ENCODE measurements at places on chromosomes 7 and 10.

DNA sequence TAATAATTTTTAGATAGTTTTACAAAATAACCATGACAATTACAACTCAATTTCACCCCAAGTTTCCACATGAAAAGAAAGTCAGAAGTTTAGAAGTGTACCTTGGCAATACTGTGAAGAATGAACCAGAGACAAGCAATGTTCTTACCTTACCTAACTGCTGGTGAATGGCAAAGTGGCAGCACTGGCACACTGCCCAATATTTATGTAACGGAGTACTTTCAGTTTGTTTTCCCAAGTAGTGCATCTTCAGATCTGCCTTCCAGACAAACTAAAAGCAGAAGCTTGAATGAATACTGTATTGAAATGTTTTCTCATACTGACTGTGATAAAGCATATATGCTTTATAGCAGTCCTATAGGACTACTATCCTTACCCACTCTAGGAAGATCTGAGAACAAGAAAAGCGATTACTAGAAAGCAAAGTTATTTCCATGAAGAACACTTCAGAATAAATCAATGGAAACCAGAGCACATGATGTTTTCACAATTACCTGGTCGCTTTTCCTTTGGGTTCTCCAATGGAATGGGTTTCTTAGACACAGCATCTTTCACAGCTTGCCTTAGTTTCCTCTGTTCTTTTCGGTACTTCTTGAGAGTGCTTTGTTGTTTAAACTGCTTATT, 1.5 kb downstream of the NOC3L start:
- no peak for DNase-seq

DNA sequence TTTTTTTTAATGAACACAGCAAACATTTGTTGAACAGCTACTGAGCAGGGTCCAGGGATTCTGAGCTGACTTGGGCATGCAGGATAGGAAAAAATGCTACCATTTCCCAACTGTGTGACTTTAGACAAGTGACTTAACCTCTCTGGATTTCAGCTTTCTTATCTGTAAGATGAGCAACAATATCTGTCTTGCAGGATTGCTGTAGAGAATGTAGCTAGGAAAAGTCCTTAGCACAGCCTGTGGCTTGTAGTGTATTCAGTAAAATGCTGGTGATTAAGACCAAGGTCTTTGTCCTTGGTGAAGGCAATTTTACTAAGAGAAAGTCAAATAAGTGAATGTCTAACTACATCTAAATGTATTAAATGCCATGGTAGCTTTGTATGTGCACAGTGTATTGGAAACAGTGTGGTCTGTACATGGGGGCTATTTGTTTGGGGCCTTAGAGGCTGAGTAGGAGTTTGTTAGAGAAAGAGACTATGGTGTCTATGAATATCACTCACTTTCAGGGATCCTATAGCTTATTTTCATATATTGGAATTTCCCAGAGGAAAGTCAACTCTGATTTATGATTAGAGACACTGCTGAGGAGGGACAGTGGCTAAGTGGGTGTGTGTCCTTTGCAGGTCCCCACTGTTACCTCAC, 118.9 kb downstream of the CDH23 start:
- DNase-seq: no peak

GRCh38 chr7:28061824-28062196, 118.8 kb downstream of the JAZF1 start:
- DNase-seq: no peak

GRCh38 chr7:4190010-4190981, 491.8 kb upstream of the FOXK1 start:
- DNase-seq: no peak

DNA sequence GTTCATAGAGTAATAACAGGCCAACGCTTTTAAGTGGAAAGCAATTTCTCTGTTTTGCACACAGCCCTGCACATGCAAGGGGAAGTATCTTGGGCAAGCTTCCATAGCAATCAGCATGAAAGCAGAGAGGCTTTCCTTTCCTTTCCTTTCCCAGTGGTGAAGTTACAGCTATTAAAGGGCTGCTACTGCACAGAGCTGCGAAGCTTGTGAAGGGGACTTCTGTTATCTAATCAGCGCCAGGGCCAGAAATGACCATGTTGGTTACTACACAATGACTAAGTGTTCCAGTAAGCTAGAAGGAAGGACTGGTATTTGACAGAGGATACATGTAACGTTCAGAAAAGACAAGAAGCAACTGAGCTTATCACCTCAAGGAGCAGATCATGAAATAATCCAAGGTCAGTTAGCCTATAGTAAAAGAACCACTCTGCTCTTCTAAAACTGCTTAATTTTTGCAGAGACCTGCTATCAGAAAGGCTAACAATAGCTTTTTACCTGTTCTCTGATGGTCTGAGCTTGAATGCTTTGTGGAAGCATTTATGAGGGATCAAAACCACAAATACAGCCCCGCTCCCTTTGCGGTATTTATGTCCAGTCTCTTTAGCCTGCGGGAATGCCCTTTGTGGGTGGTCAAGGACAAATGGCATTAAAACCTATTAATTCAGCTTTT, 45.9 kb downstream of the SGMS1 start:
- DNase-seq: no peak
